ENCODE measurements at places on chromosomes 1 and 21. TPM values are rescaled to one million over a fixed set of nuclear protein-coding genes. Genes with fewer than 3 reads are reported as not detected.

Gene GPA33
- total RNA-seq: not detected

Gene LINGO4
- total RNA-seq: not detected

Gene CAMK1G
- total RNA-seq: 2.8 TPM

Gene IGSF3
- total RNA-seq: 32.9 TPM

Gene SEMA6C
- 24.4 TPM for total RNA-seq

Gene FAM72A
- total RNA-seq: 19.1 TPM

Gene IFFO2
- total RNA-seq: 7.5 TPM

Gene ITLN2
- 12.8 TPM for total RNA-seq

Gene TNN
- total RNA-seq: 0.31 TPM

Gene ERICH3
- total RNA-seq: not detected

Gene SELP
- total RNA-seq: not detected

Gene TACSTD2
- 1.4 TPM for total RNA-seq
